ENCODE measurements at places on chromosomes 13 and 19.
A peak's percentile ranks its signal among the peaks of the same experiment; 100 is the strongest.

GRCh38 chr19:31018936-31019335, 330.3 kb downstream of the TSHZ3 start:
- DNase-seq: no peak

DNA sequence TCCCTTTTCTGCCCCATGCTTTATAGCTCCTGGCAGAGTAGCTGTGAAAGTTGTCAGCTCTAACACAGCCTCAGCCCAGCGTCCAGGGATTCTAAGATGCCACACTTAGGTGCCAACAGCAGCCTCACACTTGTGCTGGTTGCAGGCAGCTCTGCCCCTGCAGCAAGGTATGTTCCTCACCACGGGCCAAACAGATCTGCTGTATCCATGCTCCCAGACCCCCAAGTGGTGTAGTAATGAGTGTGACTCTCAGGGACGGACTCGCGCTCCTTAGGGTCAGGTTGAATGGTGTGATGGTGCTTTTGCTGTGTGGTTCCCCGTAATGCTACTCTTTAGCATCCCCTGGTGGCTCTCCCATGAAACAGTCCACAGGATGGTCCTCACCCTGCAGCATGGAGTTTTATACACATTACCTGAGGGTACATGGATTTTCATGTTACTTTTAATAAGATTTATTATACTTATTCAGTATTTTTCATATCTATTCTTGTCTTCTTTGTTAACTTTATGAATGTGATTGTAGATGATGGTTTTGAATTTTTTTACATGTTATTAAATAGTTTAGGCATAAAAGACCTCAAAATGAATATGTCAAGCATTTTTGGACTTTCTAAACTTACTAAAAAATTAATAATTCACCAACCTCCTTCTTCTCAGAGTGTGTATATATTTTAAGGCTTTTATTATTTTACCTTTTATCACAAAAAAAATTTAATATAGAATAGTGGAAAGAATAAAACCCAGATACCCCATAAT, 232.5 kb downstream of the SLC7A1 start:
- peak; percentile 25 for DNase-seq

- DNase-seq: peak; percentile 39
These were observed 47.6 kb upstream of the GPI start for GRCh38 chr19:34317311-34317927.

GRCh38 chr13:21016487-21016886, 44.9 kb downstream of the LATS2 start:
- no peak for DNase-seq

DNA sequence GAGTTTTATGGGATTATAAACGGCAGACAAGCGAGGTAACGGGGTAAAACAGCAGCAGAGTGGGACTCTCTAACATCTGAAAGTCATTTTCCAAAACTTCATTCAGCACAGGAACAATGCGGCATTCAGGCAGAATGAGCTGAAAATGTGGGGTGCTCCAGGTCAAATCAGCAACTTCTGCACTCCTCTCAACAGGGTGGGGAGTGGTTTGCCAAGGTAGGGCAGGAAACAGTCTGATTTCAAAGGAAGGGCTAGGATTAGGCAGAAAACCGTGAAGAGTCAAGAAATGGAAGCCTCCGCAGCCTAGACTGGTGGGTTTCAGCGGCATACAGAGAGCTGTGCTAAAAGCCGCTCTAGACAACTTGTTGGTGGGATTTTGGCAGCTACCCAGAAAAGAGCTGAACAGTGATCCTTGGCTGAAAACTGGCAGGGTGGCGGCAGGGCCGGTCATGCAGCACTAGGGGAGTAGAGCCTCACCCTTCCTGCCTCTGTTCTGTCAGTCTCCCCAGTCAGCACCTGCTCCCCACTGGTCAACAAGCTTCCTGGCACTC, 154.2 kb upstream of the KLF12 start:
- peak; percentile 43 for DNase-seq

DNA sequence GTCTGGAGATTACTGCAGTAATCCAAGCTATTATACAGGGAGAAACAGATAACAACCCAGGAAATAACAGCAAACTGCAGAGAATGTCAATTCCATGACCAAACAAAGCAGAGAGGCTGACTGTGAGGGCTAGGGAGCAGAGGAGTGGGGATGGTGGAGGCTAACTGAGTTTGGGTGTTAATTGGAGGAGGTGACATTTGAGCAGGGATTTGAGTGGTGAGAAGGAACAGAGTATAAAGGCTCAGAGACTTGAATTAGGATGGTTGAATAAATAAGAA, 3.1 kb downstream of the DMAC2 start:
- no peak for DNase-seq

GRCh38 chr13:78376033-78376432, 227.3 kb downstream of the POU4F1 start:
- DNase-seq: no peak

GRCh38 chr19:5926641-5927440, 12.8 kb downstream of the CAPS start:
- no peak for DNase-seq

DNA sequence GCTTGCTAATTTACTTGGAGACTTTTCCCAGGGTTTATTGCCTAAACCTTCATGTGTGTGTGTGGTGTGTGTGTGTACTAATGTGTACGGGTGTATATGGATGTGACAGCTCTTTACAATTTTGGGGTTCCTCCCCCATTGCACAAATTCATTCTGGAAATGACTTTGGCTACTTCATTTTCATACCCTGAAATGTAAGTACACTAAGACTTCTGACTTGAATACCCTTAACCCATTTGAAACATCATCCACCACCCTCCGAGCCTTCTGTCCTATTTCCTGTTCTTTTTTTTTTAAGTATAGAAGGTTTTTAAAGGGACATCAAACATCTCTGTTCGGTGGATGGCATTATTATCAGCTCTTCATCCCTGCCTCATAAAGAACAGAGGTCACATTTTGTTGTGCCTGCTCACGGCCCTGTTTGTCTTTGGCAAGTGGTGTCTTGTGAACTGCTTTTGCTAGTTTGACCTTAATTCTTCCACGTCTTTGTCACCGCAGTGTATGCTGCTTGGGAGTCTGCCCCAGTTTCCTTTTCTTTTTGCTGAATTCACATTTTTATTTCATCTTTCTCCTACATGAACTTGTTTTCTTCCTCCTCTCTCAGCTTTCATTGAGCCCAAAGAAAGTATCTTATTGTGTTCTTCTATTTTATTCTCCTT, 228.3 kb downstream of the FOXO1 start:
- DNase-seq: peak; percentile 41

DNA sequence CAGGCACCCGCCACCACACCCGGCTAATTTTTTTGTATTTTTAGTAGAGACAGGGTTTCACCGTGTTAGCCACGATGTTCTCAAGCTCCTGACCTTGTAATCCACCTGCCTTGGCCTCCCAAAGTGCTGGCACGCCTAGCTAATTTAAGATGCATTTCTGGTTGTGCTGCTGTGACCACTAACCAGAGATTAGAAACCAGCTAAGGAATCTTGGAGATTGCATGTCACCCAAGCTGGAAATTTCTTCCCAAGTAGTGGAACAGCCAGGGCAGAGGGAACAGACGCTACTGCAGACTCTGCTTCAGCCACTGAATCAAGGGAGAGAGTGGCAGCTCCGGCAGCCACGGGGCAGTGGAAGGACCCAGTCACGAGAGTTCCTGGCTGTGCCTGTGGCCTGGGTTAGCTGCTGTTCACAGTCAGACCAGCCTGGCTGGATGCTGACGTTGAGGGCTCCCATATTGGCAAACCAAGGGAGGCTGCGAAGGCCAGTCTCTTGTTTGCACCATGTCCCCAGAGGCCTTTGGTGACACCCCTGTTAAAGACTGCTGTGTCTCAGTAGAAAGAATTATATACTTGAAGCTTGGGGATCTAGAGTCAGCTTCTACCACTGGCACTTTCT, 7.9 kb downstream of the TPM4 start:
- no peak for DNase-seq

DNA sequence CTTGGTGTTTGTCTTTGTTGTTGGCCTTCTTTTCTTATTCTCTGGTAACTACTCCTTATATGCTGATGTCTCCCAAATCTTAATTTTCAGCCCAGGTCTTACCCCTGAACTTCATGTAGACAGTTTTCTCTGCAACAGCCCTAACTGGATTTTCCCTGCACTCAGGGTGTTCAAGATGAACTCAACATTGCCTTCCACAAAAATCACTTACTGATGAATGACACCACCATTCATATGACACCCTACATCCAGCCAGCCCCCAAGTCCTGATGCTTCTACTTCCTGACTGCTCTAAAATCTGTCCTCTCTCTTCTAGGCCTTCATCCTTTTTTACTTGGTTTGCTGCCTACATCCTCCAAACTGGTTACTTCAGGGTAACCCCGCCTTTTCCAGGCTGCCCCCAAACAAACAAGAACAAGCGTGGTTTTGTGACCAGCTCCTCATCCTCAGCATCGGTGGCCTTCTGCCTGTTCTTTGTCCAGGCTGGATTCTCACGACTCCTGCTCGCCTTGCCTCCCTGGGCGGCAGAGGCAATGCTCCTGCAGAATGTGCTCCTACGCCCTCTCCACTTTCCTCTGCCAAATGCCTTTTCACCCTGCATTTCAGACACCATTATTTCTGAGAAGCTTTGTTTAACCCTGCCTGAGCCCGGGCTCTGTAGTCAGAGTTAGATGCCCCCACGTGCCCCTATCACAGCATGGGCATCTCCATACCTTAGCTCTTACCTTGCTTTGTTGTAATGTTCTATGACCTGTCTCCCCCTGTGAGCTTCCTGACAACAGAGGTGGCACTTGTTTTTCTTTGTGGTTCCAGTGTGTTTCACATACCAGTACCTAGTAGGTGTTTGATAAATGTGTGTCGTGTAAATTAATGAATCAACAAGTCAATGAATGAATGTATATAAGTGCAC, 61.8 kb downstream of the WDFY2 start:
- DNase-seq: peak; percentile 8

GRCh38 chr19:51439021-51439465, 19.2 kb downstream of the SIGLEC8 start:
- peak; percentile 37 for DNase-seq

DNA sequence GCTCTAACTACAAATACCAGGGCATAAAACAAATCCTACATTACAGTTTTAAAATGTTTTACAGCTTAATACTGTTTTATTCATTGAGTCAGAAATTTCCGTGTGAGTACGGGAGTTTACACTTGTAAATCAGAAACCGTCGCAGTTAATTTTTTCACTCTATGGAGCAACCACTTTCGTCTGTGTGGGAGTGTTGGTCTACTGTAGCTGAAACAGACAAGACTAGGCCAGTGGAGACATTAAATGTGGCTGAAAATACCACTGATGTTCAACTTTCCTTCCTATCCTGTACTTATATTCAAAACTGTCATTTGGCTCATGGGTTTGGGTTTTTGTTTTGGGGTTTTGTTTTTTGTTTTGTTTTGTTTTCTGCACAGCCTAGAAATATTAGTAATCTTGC, 268.7 kb downstream of the DCT start:
- no peak for DNase-seq

DNA sequence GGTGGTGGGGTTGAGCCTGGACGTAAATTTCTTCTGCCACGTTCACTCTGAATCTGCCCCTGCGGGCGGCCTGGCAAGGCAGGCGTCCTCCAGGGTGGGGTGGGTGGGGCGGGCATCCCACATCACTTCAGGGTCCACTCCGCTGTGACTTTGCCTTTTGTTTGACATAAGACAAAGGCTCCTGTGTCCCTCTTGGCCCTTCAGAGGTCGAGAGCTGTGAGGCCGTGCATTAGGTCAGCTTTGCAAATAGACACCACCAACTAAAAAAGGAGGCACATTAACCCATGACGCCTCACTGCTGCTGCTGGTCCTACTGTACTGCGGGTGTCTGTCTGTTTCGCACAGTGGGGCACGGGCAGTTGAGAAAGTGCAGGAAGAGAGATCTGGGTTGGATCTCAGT, 10.5 kb upstream of the ZNF536 start:
- DNase-seq: no peak

GRCh38 chr13:22653866-22654265, 526.9 kb upstream of the SGCG start:
- DNase-seq: no peak

DNA sequence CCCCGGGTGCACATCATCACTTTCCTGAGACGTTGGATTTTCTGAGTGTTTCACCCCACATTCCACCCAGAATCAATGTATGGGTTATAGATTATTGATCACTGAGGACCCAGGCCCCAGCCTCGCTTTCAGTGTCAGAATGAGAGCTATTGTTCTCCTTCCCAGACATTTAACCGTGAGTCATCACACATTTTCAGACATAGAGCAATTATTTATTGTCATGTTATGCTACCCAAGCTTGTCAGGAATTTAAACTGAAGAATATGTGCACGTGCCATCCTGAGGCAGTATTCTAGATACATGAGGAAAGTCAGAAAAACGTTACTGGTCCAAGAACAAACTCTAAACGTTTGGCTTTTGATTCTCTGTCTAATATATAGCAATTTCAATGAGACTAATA, 276.6 kb upstream of the ZNF507 start:
- no peak for DNase-seq

- DNase-seq: peak; percentile 51
These were observed 30.1 kb downstream of the WDFY2 start for GRCh38 chr13:51614350-51614786.

- DNase-seq: no peak
These were observed 476 bp downstream of the C2CD4C start for GRCh38 chr19:408441-408901.

GRCh38 chr19:6101991-6102390, 8.3 kb downstream of the RFX2 start:
- no peak for DNase-seq

DNA sequence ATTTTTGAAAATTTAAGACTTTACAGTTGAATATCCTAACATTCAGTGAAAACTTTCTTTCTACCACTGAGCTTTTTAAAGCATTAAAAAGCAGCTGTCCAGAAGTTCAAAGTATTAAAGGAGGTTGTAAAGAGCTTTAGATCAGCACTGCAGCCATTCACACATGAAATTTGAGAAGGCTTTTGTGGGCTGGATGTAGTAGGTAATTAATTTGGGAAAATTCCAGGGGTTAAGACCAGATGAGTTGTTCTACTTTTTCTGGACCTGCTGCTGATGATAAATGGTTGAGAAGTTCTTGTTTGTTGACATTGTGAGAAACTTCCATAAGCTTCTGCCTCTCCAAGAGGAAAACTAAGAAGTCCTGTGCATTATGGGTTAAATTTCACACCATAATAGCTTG, 1779.6 kb upstream of the PRR20A start:
- DNase-seq: no peak

GRCh38 chr13:38902551-38902950, 88.1 kb downstream of the STOML3 start:
- DNase-seq: no peak

DNA sequence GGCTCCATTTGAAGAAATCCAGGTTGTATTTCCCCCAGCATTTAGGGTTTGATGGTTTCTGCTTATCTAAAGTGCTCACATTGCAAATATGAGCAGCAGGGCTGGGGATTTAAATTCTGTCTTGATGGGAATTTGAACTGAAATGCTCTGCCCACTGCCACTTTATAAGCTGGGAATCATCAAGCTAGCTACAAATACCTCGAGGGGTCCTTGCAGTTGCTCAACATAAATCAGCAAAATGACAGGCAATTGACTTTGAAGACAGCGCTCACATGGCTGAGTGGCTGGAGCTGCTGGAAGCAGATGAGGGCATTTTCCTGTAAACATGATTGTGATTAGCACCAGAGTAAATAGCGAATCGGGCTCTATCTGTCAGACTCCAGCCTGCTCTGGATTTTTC, 39.4 kb upstream of the MEDAG start:
- no peak for DNase-seq

- peak; percentile 50 for DNase-seq
These were observed 717 bp downstream of the SPRYD7 start for GRCh38 chr13:49935171-49936074.
